GM18507 (cell line): ENCODE measurements at places on chromosomes 7 and 10.

- no peak for DNase-seq
These were observed 179.3 kb downstream of the PFKFB3 start for GRCh38 chr10:6382081-6382480.

DNA sequence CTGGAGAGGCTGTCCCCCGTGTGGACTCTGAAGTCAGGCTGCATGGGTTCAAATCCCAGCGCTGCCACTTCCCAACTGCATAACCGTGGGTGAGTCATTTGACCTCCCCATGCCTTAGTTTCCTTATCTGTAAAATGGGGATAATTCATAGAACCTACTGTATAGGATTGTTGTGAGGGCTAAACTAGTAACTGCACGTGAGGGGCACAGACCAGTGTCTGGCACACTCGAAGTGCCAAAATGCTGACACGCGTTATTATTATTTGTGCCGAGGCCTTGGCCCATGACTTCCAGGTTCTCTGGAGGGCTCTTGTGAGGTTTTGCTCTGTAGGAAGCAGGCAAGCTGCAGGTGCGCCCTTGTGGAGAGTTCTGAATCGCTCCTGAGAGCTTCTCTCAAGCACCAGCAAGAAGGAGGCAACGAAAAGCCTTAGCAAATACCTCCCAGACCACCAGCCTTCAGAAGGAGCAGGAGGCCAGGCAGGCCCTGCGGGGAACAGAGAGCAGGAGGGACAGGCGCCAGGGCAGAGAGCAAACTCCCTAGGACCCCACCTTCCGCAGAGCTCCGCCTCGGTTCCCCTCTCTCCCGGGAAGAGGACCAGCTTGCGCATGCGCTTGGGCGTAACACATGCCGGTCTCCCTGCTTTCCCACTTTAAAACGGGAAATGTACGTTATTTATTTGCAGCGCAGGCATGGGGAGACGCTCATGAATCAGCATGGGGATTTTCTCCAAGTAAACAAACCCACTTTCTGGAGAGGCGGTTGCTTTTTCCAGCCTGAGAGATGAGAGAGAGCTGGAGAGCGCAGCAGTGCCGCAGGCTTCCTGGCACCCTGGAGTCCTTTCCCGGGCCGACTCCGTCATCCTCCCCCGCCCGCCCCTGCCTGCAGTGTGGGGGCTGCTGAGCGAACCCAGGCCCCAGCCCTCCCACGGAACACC is 39.6 kb downstream of the SORCS3 start:
- DNase-seq = no peak

DNA sequence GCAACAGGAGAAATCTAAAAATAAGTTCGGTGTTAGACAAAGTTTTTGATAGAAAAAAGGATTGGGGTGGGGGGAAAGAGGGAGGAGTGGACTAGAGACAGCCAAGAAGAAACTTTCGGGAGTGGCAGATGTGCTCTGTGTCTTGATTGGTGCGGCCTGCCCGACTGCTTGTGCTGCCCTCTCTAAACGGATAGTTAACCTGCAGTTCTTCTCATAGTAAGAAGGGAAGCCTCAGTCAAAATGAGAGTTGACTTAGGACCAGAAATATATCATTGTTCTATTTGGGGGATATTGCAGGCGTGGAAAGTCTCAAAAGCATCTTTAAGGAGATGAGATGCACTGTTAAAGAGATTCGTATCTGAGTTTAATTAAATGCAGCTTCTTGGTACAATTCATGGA is 39.3 kb downstream of the UBE3C start:
- DNase-seq = no peak

GRCh38 chr7:158164101-158165095 is 423.2 kb downstream of the PTPRN2 start:
- DNase-seq = no peak

GRCh38 chr7:6165521-6166320 is 106.7 kb downstream of the CYTH3 start:
- DNase-seq = no peak

DNA sequence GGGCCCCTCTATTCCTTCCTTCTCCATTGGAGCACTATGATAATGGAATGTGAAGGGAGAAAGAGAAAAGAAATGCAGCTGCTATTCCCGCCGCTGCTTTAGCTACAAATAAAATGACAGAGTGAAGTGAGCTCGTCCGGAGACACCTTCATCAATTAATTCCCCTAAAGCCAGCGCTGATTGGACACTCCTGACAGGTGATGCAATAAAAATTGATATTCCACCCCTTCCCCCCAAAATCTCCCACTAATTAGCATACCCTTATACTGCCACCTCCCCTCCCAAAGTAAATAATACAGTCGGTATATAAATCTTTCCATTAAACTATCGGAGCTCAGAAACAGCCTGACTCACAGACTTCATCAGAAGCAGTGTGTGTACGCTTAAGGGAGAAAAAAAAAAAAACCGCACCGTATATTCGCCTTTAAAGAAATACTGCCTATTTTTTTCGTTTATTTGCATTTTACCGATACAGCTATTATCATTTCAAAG is 7.3 kb downstream of the SKIDA1 start:
- DNase-seq = no peak

GRCh38 chr10:102421507-102421756 is 796 bp downstream of the FBXL15 start:
- DNase-seq = no peak

DNA sequence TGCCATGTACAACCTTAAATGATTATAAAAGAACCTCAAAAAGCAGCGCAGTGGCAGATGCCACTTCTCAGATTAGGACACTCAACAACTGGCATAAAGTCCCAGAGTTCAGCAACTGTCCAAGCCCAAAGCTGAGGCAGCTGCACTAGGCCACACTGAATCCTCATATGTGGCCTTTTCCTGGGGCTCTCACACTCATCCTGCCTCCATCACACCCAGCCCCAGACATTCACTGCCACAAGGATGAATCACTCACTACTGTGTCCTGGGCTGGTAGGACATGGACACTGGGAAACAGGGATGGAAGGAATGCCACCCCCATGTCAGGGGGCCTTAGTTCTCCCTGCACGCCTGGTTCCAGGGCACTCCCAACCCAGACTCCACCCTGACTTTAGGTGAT is 547.7 kb downstream of the TNS3 start:
- DNase-seq = no peak

DNA sequence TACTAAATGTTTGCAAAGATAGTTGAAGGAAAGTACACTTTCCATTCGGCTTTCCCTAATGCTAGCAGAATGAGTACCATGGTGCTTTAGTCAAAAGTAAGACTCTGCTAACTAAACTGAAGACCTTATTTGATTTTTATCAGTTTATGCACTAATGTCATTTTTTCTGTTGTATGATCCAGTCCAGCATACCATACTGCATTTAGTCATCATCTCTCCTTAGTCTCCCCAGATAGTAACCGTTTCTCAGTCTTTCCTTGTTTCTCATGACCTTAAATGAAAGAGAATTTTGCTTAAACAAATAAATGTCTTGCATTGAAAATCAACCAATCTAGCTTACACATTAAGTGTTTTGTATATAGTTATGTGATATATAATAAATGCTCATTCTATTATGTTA is 529.5 kb upstream of the SEMA3D start:
- DNase-seq = no peak

DNA sequence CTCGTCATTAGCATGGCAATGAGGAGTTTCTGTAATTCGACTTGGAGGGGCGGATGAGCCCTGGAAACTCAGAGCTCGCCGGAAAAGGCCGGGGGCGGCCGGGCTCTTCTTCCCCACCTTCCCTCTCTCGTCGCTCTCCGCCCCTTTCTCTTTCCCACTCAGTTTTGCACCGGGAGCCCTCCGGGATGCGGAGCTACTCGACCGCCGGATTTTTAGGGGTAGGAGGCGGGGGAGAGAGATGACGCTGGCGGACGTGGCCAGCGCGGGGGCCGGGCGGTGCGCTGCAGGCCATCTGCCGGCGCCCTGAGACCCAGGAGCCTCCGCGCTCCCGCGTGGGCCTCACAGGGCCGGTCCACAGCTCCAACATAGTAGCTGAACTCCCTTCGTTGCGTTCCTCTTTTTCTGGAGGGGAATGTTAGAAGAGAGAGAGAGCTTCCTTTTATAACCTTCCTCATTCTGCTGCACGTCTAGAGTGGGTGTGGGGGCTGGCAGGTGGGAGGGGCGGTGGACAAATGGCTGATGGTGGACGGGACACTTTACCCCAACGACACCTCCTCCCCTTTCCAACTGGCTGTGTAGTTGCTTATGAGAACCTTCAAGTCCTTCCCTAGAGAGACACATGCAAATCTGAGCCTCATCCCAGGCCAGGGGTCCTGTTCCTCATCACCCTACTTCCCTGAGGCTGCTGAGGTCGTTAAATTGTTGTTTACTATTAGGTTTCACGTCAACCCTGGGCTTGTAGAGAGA is 1.1 kb upstream of the HOXA1 start:
- peak; percentile 28 for DNase-seq

- DNase-seq = peak; percentile 29
These were observed 52.9 kb downstream of the AUTS2 start for GRCh38 chr7:69651101-69651590.

GRCh38 chr10:88232029-88232895 is 350.9 kb downstream of the RNLS start:
- no peak for DNase-seq

DNA sequence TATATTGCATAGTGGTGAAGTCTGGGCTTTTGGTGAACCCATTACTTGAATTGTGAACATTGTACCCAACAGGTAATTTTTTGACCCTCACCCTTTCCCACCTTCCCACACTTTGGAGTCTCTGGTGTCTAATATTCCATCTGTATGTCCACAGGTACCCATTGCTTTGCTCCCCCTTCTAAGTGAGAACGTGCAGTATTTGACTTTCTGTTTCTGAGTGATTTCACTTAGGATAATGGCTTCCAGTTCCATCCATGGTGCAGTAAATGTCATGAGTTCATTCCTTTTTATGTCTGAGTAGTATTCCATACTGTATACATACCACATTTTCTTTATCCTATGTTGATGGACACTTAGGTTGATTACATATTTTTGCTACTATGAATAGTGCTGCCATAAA is 91.5 kb upstream of the KIF5B start:
- DNase-seq = no peak

- no peak for DNase-seq
These were observed 17.2 kb downstream of the INPP5F start for GRCh38 chr10:119742947-119743648.

- DNase-seq = no peak
These were observed 670 bp upstream of the RBM33 start for GRCh38 chr7:155643804-155644177.

GRCh38 chr10:130848855-130849254 is 462.7 kb downstream of the TCERG1L start:
- DNase-seq = no peak

- DNase-seq = no peak
These were observed 100.2 kb downstream of the AGMO start for GRCh38 chr7:15461576-15461975.

DNA sequence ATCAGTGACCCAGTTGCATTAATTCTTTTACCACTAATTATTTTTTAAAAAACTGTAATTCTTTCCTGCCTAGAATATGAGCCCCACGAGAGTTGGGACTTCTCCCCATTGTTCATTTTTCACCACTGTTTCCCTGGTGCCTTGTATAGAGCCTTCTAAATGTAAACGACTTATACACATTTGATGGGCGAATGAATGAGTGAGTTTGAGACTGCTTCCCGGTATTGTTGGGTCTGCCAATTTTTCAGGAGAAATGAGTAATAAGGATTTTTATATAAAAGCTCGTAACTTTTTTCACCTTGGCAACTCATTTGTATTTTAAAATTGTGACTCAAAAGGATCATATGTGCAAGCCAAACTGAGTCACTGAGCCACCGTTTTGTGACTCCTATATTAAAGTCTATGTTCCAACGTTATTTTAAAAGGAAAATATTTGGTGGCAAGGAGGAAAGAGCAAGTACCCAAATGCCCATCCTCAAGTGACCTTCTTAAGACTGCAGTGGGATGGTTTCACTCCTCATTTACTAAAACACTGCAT is 621.3 kb downstream of the KCNMA1 start:
- no peak for DNase-seq

DNA sequence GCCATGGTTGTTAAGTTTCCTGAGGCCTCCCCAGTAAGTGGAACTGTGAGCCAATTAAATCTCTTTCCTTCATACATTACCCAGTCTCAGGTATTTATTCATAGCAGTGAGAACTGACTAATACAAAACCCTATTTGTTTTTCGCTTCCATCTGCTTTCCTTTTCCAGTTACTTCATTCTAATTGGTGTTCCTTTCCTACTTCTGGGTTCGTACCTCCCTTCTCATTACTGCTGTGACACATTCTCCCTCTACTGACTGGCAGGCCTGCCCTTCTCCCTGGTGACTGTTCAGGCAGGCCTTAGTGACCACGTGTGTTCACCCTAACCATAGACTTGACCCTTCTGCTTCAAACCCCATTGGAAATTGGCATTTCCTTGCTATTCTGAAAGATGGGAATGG is 37.7 kb downstream of the MTURN start:
- no peak for DNase-seq

DNA sequence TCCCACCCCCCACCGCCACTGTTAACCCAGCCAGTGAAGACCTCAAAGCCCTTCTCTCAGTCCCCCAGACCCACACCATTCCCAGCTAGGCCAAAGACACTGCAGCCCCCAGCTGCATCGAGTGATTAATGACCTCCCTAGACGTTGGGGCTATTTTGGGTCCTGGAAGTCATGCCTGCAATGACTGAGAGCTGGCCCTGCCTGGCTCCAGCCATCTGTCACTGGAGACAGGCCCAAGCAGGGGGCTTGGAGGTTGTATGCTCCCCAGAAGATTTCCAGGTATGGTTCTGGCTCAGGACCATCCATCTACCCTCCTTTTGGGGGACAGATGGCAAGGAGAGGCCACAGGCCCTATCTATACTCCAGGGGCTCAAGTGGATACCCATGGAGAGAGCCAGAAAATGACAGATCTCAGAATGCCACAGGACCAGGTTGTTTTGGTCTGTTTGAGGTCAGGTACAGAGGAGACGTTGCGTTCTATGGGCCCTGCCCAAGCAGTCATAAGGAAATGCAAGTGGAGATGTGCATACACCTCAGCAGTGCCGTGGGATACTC is 5.1 kb downstream of the KCNIP2 start:
- no peak for DNase-seq

GRCh38 chr7:133549633-133550032 is 296.8 kb downstream of the EXOC4 start:
- DNase-seq = no peak

- no peak for DNase-seq
These were observed 74.1 kb upstream of the PTPRZ1 start for GRCh38 chr7:121798896-121799295.

DNA sequence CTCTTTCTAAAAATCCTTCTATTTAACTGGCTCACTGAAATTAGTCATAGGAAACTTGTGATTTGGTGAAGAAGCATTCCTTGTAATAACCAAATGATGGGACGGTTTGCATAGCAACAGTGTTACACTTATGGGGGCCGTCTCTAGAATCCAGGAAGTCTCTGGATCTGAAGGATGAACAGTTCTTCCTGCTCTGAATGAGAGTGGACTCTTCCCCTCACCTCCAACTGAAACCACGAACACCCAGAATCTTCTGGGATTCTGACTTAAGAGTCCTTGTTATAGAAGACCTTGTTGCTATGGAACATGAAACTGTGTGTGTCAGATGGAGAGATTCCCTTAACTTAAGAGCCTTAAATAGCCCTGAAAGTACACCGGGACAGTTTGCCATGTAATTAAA is 23.2 kb downstream of the NOLC1 start:
- DNase-seq = no peak
